ENCODE measurements at places on chromosomes 5 and 9. TPM values are rescaled to one million over a fixed set of nuclear protein-coding genes. Genes with fewer than 3 reads are reported as not detected.

Gene RNF183
- not detected for total RNA-seq

Gene ECM2
- 2.7 TPM for total RNA-seq

Gene EFNA5
- 2.5 TPM for total RNA-seq

Gene NAA35
- 19.7 TPM for total RNA-seq

Gene FRMD3
- total RNA-seq = 11.1 TPM

Gene WDR38
- not detected for total RNA-seq

Gene ARAP3
- 6.5 TPM for total RNA-seq

Gene LCN9
- not detected for total RNA-seq

Gene BAAT
- 0.19 TPM for total RNA-seq

Data from regular cardiac myocyte (primary cell).